Urinary bladder (tissue), 4 donors: ENCODE measurements at places on chromosomes 6 and 20. TPM values are rescaled to one million over a fixed set of nuclear protein-coding genes. Genes with fewer than 3 reads are reported as not detected.

The EEF1A2 gene
- total RNA-seq = 11.2 TPM

The GSTA2 gene
- total RNA-seq = not detected

The LPA gene
- total RNA-seq = 4.0 TPM

The TREM1 gene
- total RNA-seq = 0.26 TPM

The EBF4 gene
- 9.3 TPM for total RNA-seq

The CCN6 gene
- total RNA-seq = not detected

The RSPH4A gene
- 0.90 TPM for total RNA-seq

The TFEB gene
- 4.3 TPM for total RNA-seq

The SOBP gene
- 27.7 TPM for total RNA-seq

The GRM1 gene
- 0.16 TPM for total RNA-seq

DNA sequence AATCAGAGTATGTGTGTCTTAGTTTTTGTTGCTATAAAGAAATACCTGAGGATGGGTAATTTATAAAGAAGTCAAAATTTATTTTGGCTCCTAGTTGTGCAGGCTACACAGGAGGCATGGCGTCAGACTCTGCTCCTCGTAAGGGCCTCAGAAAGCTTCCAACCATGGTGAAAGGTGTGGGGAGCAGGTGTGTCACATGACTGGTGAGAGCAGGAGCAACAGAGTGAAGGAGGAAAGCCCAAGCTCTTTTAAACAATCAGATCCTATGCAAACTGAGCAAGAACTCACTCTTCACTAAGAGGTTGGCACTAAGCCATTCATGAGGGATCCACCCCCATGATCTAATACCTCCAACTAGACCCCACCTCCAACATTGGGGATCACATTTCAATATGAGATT is 1524.3 kb downstream of the HACE1 start:
- DNase-seq = no peak

DNA sequence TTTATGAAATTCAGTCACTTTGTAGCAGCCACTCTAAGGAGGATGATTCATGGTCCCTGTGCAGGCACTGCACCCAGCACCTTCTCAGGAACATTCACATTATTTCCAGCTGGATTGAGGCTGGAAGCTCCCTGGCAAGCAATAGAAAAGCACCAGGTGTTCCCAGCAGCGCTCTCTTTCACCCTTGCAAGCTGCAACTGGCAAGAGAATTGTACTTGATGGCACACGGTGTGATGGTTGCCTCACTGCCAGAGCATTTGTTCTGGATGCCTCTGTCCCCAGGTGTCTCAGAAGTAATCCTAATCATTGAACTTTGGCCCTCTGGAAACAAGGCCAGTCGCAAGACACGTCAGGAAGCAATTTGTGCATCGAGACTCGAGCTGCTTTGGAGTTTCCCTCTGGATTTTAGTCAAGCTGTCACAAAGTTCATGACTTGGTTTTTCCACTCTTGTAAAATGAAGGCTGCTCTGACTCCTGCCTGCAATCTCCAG is 24.9 kb upstream of the PHACTR2 start:
- DNase-seq = no peak

DNA sequence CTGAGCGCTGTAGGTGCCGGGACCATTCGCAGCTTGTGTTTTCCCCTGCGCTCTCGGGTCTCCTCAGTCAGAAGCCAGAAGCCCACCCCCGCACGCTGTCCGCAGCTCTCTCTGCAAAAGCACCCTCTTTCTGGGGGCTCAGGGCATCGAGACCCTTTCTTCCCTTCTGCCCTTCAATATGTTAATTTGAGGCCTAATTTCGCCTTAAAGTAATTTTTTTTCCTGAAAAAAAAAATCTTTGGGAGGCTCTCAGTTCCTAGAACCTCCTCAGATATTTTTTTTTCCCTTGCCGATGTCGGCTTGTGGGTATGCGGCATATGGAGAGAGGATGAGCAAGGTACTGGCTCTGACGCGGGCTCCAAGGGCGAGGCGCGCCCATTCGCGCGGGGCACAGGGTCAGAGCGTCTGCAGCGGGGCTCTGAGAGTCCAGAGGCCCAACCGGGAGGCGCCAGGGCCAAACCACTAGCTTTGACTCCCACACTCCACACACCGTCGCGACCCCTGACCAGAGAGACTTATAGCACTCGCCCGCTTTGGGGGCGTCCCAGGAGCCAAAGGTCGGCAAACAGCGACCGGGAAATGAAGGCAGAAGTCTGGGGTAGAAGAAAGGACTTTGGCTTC is 893 bp downstream of the PRDM13 start:
- no peak for DNase-seq

GRCh38 chr20:59145924-59146779 is 17.5 kb upstream of the ZNF831 start:
- DNase-seq = no peak

DNA sequence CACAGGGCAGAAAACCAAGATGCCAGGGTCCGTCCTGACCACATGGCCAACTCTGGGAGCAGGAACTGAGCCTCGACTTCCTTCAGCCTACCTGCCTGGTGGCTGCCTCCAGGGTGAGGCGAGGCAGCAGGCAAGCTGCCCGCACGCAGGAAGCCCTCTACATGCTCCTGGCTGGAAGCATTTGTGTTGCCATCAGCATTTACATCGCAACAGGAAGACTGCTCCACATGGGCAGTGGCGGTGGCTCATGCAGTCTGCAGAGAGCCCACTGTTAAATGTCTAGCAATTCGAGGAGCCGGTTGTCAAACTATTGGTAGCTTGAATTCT is 233.8 kb downstream of the SYNDIG1 start:
- no peak for DNase-seq

DNA sequence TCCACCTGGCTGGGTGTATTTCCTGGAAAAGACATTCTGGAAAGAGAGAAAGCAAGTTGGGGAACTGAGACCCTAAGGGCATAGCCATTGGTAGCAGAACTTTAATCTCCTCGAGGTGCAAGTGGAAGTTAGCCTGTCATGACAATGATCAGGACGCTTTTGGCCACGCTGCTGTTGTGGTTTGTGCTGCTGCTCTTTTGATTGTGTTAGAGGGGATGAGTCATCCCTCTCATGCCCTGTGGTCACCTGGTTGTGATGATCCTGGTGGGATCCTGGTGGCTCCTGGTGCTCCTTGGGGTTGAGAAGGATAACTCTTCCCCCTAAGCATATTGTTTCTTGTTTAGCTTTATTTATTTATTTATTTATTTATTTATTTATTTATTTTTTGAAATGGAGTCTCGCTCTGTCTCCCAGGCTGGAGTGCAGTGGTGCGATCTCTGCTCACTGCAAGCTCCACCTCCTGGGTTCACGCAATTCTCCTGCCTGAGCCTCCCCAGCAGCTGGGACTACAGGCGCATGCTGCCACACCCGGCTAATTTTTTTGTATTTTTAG is 350.3 kb downstream of the KIF16B start:
- DNase-seq = no peak

DNA sequence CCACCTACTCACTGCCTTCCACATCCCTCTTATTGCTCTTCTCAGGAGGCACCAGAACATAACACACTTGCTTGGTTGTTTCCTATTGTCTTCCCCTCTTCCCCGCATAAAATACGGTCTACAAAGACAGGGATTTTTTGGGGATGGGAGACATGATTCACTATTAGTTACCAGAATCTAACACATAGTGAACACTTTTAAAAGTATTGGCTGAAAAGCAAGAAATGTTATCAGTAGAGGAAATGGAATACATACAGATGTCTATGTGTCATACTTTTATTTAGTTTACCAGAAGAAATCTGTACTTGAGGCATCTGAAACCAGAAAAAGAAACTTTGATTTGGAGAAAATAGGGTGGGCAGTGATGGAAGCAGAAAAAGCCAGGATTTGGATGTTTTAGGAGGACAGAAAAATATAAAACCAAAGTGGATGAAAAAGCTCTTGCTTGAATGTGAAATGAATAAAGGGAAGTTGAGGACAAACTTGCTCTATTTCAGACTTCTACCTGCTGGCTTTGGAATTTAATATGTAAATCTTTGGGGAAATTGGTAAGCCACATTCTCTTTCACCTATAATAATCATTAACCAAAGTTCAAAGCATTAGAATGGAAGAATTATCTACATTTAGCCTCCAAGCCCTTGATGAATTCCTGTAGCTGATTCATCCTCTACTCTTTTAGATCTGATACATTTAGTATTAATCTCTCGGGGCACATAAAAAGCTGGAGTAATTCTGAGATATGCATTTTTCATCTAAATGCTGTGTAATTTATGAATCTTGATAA is 82.6 kb downstream of the DOK5 start:
- no peak for DNase-seq

DNA sequence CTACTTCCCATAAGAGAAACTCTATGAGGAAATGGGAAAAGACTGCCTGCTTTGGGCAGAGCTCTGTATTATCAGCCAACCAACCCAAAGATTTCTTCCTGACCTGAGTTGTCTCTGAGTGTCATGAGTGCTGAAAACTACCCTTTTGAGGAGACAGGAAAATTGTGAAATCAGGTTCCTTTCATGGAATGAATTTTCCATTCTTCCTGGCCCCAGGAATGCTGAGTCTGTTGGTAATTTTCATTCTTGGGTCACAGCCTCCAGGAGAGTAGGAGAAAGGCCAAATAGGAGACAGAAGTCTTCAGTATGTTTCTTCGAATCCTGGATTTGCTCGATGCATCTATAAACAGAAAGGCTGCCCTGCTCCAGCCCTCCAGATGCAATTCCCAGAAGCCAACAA is 53.6 kb downstream of the SCML4 start:
- no peak for DNase-seq

GRCh38 chr20:64161356-64162238 is 2.7 kb upstream of the MYT1 start:
- DNase-seq = no peak

GRCh38 chr6:45898941-45899682 is 116.5 kb downstream of the CLIC5 start:
- DNase-seq = no peak

- no peak for DNase-seq
These were observed 3.3 kb upstream of the PACSIN1 start for GRCh38 chr6:34462551-34462971.

DNA sequence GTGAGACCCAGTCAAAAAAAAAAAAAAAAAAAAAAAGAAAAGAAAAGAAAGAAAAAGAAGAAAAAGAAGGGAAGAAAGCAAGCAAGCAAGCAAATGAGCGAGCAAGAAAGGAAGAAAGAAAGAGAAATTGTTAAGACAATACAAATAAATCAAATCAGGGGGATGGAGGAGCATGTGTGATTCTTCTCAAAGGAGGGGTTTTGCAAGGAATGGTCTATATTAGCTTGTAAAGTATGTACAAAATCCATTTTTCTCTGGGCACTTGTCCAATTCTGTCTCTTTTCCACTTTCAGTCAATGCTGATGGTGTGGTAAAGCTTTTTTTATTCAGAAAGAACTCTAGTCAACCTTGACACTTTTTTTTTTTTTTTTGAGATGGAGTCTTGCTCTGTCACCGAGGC is 133.7 kb upstream of the TNFAIP3 start:
- DNase-seq = no peak

- DNase-seq = no peak
These were observed 263.5 kb downstream of the CBLN4 start for GRCh38 chr20:55741801-55742200.

DNA sequence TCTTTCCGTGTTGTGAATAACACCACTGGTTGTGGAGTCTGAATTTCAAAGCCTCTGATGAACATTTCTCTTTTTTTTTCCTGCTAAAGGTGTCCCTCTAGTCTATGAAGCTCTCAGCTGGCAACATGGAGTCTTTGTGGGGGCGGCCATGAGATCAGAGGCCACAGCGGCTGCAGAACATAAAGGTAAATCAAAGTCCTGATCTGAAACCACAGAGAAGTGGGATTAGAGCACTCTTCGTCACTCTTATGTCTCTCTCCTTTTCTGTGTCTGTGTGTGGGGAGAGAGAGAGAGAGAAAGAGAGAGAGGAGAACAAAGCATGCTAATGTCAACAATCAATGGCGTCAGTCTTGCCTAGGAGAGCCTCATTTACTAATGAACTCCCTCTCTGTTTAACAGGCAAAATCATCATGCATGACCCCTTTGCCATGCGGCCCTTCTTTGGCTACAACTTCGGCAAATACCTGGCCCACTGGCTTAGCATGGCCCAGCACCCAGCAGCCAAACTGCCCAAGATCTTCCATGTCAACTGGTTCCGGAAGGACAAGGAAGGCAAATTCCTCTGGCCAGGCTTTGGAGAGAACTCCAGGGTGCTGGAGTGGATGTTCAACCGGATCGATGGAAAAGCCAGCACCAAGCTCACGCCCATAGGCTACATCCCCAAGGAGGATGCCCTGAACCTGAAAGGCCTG is 4.2 kb downstream of the PCK1 start:
- DNase-seq = no peak

DNA sequence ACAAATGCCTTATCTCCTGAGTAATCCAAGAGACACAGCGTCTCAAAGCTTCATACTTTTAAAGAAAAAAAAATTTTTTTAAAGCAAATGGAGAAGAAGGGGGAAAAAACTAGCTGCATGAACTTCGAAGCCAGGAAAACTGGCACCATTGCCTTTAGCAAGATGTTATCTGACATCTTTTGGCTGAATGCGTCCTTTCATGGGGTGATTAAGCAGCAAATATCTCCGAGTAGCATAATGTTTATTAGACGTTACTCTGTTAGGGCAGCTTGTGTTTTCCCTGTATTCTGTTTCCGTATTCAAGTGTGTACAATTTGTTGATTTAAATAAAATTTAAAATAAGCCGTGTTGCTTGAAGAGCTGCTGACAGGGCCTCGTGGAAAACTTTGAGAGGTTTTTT is 76.5 kb upstream of the TSHZ2 start:
- no peak for DNase-seq

DNA sequence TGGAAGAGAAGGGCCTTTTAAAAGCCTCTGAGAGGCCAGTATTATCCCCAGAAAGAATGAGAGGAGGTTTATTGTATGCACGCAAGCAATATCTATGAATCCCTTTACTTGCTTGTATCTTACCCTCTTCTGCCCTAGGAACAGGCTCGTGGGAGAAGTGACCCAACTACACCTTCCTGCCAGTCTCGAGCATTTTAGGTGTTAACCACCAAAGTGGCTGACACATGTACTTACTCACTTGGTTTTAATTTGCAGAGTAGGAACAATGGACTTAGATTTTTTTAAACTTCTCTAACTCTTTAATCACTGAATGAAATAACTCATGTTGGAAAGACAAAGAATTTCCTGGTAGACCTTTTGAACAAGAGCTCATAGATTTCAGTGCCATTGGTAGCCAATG is 296.9 kb downstream of the PLCB1 start:
- no peak for DNase-seq

DNA sequence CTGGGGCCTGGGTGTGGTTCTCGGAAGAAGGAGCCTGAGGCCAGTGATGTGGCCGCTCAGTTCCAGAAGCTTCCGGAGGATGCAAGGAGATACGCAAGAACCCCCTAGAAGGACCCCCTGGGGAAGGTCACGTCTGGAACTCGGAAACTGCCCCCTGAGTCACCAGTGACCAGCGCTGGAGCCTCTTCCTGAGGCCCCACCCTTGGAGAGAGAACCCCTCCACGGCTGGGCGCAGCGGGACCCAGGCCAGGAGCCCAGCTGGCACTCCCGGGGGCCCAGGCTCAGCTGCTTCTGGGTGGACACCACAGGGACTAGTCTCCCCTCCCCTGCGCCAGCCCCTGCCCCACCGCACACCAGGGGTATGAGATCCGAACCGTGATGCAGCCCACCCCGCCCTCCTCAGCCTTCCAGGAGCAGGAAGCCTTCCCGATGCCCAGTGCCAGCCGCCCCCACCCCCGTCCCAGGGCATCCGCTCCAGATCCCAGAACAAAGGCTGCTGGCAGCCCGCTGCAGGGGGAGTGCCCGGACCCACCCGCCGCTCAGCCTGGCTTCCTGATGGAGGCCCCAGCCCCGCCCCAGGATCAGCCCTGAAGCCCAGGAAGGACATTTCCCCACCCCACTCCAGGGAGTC is 7.5 kb downstream of the LAMA5 start:
- DNase-seq = no peak
